ENCODE measurements at places on chromosomes 12 and 14.

DNA sequence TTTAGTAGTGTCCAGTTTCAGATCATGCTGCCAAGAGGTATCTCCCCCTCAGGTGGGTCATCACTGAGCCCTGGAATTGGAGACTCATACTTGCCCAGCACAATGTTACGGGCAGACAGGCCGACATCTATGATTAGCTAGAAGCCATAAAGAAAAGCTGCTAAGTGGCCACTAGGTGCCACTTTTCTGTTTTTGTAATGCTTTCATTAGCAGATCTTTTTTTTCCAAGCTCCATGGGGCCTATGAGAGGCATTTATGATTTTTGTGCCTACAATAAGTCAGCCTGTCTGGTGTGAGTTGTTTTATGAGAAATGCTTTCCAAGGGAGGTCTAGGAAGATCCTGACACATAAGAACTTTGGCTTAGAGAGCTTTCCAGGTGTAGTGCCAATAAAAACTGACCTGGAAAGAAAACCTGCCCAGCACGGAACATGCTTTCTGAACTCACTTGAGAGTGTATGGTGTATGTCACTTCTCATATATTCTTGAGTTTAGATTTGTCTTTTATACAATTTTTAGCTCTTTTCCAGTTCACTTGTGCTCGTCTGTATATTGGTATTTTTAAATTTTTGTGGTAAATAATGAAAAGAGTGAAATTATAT is 21.8 kb upstream of the SMCO2 start:
- DNase-seq = peak; percentile 59

DNA sequence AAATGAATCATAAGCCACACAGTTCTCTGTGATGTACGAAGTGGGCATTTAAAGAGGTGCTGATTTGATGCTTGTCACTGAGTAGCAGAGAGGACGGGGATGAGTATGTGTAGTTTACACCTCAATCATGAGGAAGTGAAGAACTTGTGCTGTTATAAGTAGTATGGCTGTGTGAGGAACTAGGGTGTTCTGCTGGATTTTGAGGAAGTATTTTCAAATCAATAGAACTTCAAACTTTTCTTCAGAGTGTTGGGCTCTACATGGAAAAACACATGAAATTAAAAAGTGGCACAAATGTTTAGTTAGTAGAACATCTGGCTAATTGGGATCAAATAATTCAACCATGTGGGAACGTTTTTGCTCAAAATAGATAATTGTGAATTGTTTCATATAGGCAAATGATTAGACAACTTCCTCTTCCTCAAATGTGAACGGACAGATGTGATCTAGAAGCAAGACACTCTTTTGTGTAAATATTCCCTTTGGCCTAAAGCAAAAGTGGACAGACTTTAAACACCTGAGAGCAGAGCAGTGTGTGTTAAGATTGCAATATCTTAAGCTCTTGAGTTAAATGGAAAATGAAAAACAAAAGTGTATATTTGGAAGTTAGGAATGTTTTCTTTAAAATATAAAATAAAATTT is 168.5 kb downstream of the NAV3 start:
- no peak for DNase-seq

DNA sequence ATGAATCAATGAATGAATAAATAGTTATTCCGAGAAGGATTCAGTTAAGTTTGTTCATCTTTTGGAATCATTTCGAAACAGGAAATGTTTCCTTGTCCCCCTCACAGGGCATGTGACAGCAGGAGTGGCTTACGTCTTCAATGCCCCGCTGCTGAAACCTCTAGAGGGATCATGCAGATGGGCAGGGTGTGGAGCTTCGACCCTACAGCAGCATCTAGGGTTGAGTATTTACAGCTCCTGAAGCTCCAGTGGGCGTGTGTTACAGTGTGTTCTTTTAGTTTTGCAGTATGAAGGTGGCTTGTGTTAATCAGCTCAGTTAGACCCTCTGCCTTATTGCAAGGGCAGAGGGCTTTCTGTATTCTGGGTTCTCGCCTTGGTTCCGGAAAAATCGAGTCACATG is 2.6 kb downstream of the NAV3 start:
- no peak for DNase-seq

GRCh38 chr14:101257551-101257950 is 303.7 kb upstream of the DIO3 start:
- no peak for DNase-seq

- no peak for DNase-seq
Observed at GRCh38 chr14:65007202-65007601, 20.5 kb downstream of the FNTB start.

DNA sequence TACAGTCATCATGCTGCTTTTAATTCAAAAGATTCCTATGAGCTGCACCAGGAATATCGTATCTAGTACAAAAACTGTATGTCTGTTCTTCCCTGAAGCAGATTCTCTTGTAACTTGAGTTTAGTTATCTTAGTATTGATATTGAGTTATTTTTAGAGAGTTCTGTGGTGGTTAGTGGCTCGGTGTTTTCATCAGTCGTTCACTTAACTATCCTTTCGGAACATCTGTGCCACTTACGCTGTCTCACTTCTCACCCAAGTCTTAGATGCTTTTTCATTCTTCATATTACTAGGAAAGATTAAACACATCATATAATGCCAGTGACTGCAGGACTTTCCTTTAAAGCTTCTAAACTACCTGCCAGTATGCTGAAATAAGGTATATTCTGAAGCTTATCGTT is 251.0 kb downstream of the FBXL14 start:
- no peak for DNase-seq

DNA sequence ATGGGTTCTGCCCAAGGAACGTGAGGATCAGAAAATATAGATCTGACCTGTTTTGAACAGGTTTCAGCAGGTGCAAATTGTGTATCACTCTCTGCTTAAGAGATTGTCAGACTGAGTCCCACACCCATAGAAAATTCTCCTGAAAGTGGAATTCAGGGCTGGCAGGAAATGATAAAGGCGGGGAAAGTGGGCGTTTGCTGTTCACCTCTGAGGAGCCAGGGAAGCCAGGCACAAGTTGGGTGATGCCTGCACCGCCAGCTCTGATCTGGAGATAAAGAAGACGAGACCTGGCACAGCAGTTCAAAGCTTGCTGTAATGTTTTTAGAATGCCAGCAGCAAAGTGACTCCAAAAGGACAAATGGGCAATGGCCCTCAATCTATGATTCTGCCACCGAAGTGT is 356.5 kb upstream of the SOX5 start:
- DNase-seq = no peak

DNA sequence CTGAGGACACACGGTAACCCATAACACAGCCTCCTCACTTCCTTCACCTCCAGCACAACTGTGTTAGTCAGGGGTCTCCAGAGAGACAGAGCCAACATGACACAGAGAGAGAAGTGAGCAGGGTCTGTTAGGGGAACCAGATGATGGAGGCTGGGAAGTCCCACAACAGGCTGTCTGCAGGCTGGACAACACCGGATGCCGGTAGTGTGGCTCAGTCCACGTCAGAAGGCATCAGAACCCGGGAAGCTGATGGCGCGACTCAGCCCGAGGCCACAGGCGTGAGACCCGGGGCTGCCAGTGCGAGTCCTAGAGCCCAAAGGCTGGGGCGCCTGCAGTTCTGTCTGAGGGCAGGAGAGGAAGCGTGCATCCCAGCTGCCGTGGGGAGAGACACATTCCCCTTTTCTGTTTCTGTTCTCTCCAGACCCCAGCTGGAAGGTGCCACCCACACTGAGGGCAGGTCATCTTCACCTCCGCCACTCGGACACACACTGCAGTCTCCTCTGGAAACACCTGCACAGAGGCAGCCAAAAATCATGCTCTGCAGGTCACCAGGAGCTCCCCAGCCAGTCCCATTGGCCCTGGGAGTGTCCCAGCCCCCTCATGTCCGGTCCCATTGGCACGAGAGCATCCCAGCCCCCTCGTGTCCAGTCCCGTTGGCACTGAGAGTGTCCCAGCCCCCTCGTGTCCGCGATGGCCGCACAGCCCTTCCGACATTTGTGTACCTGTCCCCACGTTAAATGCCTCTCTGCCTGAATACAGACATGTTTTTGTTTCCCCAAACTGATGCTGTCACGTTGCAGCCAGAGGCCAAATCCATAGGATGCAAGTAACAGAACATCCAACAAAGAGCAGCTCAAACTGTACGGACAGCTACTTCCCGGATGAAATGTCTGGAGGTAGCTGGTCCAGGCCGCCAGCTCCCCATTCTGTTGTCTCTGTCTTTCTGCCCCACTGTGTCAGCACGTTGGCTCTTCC is 7.9 kb upstream of the FBRSL1 start:
- no peak for DNase-seq

- DNase-seq = no peak
Observed at GRCh38 chr12:52614381-52615207, 3.8 kb downstream of the KRT73 start.

GRCh38 chr14:72270147-72270727 is 338.0 kb downstream of the RGS6 start:
- no peak for DNase-seq

- DNase-seq = no peak
Observed at GRCh38 chr14:75607044-75607443, 28.6 kb downstream of the FLVCR2 start.

DNA sequence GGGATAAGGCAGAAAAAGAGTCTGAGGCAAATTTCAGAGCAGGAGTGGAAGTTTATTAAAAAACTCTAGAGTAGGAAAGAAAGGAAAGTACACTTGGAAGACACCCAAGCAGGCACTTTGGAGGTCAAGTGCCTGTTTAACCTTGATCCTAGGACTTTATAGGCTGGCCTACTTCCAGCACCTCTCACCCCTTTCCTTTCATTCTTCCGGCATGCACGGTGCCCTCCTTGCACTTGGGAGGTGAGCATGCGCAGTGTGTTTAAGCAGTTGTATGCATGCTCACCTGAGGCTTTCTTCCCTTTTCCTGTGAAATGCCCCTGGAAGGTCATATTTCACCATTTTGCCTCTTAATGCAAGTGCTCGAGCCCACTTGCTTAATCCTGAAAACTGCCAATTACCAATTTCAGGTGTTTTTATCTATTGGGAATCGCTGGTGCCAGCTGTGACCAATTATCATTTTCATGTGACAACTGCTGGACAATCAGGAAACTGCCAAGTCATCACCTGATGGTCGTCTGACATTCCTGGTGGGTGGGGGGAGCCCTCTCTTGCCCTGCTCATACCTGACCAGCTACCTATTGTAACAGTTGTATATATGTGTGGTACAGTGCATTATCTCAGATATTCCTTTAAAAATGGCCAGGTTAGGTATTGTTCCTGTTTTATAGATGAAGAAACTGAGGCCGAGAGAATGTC is 53.5 kb downstream of the SUDS3 start:
- DNase-seq = no peak

GRCh38 chr12:120118321-120119061 is 1.9 kb upstream of the RAB35 start:
- peak; percentile 20 for DNase-seq

DNA sequence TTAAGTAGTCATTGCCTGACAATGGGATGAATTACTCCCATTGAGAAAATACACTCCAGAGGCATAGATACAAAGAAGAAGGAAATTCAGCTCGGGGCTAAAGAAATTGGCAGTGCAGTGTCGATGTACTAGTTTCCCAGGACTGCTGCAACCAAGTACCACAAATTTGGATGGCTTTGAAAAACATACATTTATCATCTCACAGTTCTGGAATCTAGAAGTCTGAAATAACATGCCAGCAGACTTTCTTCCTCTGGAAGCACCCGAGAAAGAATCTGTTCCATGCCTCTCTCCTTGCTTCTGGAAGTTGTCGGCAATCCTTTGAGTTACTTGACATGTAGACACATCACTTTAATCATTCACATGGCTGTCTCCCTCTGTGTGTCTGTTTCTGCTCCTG is 101.9 kb downstream of the TMTC3 start:
- no peak for DNase-seq

- peak; percentile 48 for DNase-seq
Observed at GRCh38 chr12:64696080-64696741, 63.0 kb downstream of the GNS start.

GRCh38 chr12:9793779-9794395 is 33.2 kb upstream of the CD69 start:
- no peak for DNase-seq

GRCh38 chr14:67815573-67816225 is 691 bp downstream of the ZFYVE26 start:
- no peak for DNase-seq

GRCh38 chr14:92649934-92650545 is 98.4 kb downstream of the LGMN start:
- DNase-seq = no peak

DNA sequence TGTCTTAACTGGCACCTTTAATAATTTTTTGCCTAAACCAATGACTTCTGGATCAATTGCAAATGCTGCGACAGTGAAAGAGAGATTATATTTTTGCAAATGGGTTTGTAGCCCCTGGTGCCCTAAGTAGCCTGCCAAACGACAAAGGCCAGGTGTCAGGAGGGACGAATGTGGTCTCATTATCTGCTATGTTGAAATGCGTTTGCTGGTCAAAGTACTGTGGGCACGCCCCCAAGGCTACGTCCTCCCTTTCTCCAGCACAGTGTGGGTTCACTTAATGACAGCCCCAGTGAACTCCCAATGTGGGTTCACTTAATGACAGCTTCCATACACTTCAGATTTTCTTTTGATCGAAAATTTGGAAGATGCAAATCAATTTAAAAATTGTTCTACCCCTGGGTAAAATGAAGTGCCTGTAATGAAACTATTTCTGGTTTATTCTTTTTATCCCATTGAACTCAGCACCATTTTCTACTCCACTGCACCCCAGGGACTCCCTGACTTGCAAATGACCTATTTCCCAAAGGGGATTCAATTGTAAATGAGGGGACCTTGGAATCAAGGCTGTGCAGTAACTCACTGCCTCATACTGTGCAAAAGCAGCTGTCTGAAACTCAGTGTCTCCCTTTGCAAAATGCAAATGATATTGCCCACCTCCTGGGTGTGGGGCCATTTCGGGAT is 1.4 kb downstream of the SERPINA11 start:
- no peak for DNase-seq

GRCh38 chr12:81465876-81466275 is 293.3 kb downstream of the PPFIA2 start:
- no peak for DNase-seq

GRCh38 chr14:67932708-67933246 is 113.2 kb downstream of the RAD51B start:
- DNase-seq = no peak

DNA sequence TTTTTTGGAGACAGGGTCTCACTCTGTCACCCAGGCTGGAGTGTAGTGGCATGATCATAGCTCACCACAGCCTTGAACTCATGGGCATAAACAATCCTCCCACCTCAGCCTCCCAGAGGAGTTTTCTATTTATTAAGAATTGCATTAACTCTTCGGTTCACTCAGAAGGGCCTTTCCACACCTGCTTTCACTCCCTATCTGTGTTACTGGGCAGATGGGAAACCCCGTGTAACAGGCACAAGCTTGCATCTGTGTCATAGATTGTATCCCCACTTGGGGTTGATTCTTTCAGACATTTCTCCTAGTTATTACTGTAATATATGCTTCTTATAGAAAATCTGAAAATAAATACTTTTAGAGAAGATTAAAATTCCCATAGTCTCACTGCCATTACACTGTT is 38.7 kb downstream of the STX2 start:
- DNase-seq = no peak
